WTC11 (cell line): ENCODE measurements at places on chromosomes 13 and 19.

- no peak for DNase-seq
Observed at GRCh38 chr19:11697284-11697855, 41.4 kb downstream of the ZNF823 start.

- no peak for DNase-seq
Observed at GRCh38 chr13:35994131-35994966, 136.8 kb downstream of the DCLK1 start.

- DNase-seq: no peak
Observed at GRCh38 chr13:33322965-33323668, 37.6 kb upstream of the STARD13 start.

- DNase-seq: no peak
Observed at GRCh38 chr13:97243915-97244781, 22.0 kb downstream of the MBNL2 start.
